ENCODE measurements at places on chromosomes 5 and 9.

DNA sequence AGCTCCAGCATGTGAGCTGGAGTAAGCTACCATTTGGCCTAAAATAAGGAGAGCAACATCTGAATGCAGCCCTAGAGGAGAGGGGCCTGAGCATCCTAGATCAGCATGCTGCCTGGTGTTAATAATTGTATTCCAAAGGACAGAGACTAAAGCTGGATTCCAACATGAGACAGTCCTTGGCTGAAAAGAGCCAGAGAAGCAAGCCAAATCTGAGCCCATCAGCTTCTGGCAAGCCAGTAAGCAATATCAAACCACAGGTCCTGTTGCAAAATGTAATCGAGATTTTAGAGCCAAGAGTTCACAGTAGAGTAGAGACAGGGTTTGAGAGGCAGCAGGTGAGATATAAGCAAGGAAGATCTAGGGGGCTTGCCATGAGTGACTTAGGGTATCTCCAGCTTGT lies 42.3 kb upstream of the DMAC1 start:
- H3K4me1 ChIP-seq, result no peaks in the 10 kb centered on the region
- no peak overlapping the region for H3K27ac ChIP-seq
- H3K27me3 ChIP-seq, result no peaks in the 10 kb centered on the region
- DNase-seq, result no peak
- no peaks in the 10 kb centered on the region for H3K36me3 ChIP-seq
- H3K4me3 ChIP-seq, result no peak overlapping the region

DNA sequence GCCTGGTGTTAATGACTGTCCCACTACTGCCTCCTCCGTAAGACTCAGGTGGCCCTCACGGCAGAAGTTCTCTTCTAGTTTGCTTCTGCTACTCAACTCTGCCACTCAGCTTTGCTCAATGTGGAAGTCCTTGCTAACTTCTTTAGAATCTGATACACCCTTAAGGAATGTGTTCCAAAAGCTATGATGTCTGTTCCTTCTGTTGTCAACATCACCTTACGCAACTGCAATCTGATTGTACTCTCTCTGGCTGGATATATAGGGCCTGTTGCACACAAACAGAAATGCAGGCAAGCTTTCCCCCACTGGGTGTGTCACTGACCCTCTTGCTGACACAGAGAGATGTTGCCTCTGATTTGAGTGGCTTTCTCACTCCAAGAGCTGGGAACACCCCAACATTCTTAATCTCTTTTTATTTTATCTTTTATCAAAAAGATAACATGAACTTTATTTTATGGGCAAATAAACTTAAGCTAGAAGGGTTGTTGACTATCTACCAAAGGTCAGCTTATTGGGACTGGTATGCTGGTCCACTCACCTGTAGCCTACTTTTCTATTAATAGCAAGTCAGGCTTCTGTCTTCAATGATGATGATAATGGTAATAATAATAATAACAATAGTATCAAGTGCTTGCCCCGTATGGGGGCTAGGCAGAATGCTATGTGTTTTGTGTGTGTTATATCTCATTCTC lies 25.2 kb downstream of the TMEM252 start:
- H3K27ac ChIP-seq, result peak overlapping the region; percentile 86
- H3K4me3 ChIP-seq, result no peak overlapping the region
- H3K4me1 ChIP-seq, result peaks cover 17% of the 10 kb centered on the region
- no peaks in the 10 kb centered on the region for H3K27me3 ChIP-seq

GRCh38 chr5:161602736-161603135 lies 56.2 kb upstream of the GABRB2 start:
- H3K4me3 ChIP-seq, result no peak overlapping the region
- H3K27ac ChIP-seq, result no peak overlapping the region
- DNase-seq, result no peak
- no peaks in the 10 kb centered on the region for H3K36me3 ChIP-seq
- no peaks in the 10 kb centered on the region for H3K27me3 ChIP-seq
- no peaks in the 10 kb centered on the region for H3K4me1 ChIP-seq

GRCh38 chr5:135012951-135013391 lies 21.1 kb downstream of the PITX1 start:
- H3K4me1 ChIP-seq, result no peaks in the 10 kb centered on the region
- no peaks in the 10 kb centered on the region for H3K36me3 ChIP-seq

- peak; percentile 52 for DNase-seq
- no peak overlapping the region for H3K4me3 ChIP-seq
- peak overlapping the region; percentile 90 for H3K27ac ChIP-seq
Observed at GRCh38 chr9:97564291-97565175, 63.1 kb downstream of the TMOD1 start.

- H3K27ac ChIP-seq, result no peak overlapping the region
- DNase-seq, result no peak
- H3K36me3 ChIP-seq, result no peaks in the 10 kb centered on the region
- no peak overlapping the region for H3K4me3 ChIP-seq
- H3K27me3 ChIP-seq, result no peaks in the 10 kb centered on the region
- no peaks in the 10 kb centered on the region for H3K4me1 ChIP-seq
Observed at GRCh38 chr5:151905557-151905961, 19.1 kb downstream of the GLRA1 start.

DNA sequence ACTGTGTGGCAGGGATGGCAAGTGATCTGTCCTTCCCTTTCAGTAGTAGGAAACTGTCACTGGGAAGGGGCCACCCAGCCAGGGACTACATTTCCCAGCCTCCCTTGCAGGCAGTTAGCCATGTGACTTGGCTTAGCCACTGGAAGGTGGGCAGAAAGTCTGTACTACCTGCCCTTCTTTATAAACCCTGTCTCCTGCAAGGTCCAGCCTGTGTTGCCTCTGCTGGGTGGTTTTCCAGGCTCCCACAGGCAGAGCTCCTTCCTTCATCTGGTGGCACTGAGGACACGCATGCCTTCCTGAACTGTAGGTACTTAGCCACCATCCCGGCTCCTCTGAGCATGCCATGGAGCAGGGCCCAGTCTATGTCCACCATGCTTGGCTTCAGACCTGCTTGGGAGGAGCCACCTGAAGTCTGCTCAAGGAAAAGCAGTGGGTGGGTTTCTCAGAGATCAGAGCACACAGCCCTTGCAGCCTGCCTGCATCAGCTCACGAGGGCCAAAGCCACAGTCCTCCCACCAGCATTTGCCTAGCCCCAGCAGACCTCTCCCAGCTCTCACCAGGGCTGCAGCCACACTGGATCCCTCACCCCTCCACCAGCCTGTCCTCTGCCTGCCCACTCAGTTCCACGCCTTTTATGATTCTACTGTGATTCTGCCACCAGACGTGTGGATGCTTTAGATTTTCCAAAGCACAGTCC lies 16.7 kb upstream of the SLC25A51 start:
- no peaks in the 10 kb centered on the region for H3K27me3 ChIP-seq
- no peak overlapping the region for H3K4me3 ChIP-seq
- H3K36me3 ChIP-seq, result no peaks in the 10 kb centered on the region
- H3K4me1 ChIP-seq, result no peaks in the 10 kb centered on the region
- no peak overlapping the region for H3K27ac ChIP-seq
- no peak for DNase-seq

DNA sequence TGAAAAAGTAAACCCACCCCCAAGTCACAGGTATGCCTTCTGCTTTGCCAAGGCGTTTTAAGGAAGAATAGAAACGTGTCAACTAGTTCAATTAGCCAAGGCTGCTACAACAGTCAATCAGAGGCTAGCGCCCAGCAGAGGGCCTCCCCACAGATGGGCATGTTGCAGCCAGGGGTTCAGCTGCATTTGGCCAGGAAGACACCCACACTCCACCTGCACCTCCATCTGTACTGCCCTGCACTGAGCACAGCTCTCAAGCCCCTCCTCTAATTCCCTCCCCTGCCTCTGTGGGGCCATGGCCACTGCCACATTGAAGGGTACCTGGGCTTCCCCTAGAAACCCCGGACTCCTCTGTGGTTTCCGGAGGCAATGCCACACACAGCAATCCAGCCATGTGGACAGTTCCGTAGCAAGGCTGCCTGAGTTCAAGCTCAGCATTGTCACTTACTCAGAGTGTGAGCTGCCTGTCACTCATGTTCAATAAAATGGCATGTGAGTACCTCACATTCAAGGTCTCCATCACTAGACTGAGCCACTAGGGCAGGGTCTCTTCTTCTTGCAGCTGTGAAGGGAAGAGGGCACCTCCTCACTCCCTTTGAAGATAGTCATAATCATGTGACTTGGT lies 248.4 kb downstream of the IRX2 start:
- no peak overlapping the region for H3K4me3 ChIP-seq
- no peaks in the 10 kb centered on the region for H3K36me3 ChIP-seq
- H3K4me1 ChIP-seq, result no peaks in the 10 kb centered on the region
- DNase-seq, result no peak
- H3K27me3 ChIP-seq, result no peaks in the 10 kb centered on the region

- no peak overlapping the region for H3K4me3 ChIP-seq
Observed at GRCh38 chr9:121194730-121195129, 6.9 kb downstream of the RAB14 start.

- no peak for DNase-seq
- H3K27ac ChIP-seq, result no peak overlapping the region
Observed at GRCh38 chr5:4252385-4252784, 656.8 kb downstream of the IRX1 start.

DNA sequence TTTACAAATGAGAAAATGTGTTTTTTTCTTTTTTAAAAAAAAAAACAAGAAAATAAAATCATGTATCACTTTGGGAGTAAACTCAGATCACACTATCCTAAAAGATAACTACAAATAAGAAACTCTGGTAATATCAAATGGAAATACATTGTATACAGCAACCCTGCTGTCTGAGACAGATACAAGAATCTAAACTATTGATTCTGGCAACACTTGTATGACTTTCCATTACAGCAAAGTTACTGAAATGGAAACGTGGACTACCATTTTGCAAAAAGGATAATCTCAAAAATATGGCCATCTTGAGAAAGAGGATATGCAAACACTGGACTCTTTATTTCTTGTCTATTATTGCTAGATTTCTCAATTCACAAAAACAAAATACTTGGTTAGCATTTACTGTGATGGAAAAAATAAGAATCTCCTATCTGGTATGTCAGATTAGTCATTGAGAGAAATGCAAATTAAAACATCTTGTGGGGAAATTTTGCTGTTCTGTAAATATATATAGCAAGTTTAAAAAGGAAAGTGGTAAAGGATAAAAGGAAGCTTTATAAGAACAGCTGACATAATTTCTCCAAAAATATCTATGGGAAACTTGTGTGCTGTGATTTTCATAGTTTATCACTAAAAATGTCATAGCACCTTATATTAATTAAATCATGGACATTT lies 112.9 kb upstream of the FER start:
- H3K36me3 ChIP-seq, result no peaks in the 10 kb centered on the region
- H3K4me3 ChIP-seq, result no peak overlapping the region
- H3K27me3 ChIP-seq, result no peaks in the 10 kb centered on the region
- no peaks in the 10 kb centered on the region for H3K4me1 ChIP-seq
- no peak for DNase-seq
- H3K27ac ChIP-seq, result no peak overlapping the region

GRCh38 chr5:150241298-150242160 lies 48.0 kb downstream of the CAMK2A start:
- H3K36me3 ChIP-seq, result peaks cover 17% of the 10 kb centered on the region
- peaks cover 49% of the 10 kb centered on the region for H3K4me1 ChIP-seq
- peak overlapping the region; percentile 50 for H3K27ac ChIP-seq
- H3K4me3 ChIP-seq, result no peak overlapping the region
- DNase-seq, result no peak
- no peaks in the 10 kb centered on the region for H3K27me3 ChIP-seq

- H3K27me3 ChIP-seq, result no peaks in the 10 kb centered on the region
- no peaks in the 10 kb centered on the region for H3K4me1 ChIP-seq
- no peaks in the 10 kb centered on the region for H3K36me3 ChIP-seq
- no peak overlapping the region for H3K4me3 ChIP-seq
- DNase-seq, result no peak
- no peak overlapping the region for H3K27ac ChIP-seq
Observed at GRCh38 chr9:92969516-92970466, 22.5 kb downstream of the FGD3 start.

- DNase-seq, result peak; percentile 34
- H3K4me3 ChIP-seq, result no peak overlapping the region
- H3K36me3 ChIP-seq, result no peaks in the 10 kb centered on the region
Observed at GRCh38 chr9:136023410-136024225, 62.4 kb upstream of the UBAC1 start.

GRCh38 chr9:129863059-129863690 lies 27.9 kb downstream of the USP20 start:
- no peaks in the 10 kb centered on the region for H3K4me1 ChIP-seq
- no peaks in the 10 kb centered on the region for H3K36me3 ChIP-seq
- DNase-seq, result no peak

- H3K4me3 ChIP-seq, result peak overlapping the region; percentile 56
- DNase-seq, result peak; percentile 16
- H3K36me3 ChIP-seq, result no peaks in the 10 kb centered on the region
- H3K27ac ChIP-seq, result peak overlapping the region; percentile 78
- H3K4me1 ChIP-seq, result peaks cover 6% of the 10 kb centered on the region
- no peaks in the 10 kb centered on the region for H3K27me3 ChIP-seq
Observed at GRCh38 chr5:56480705-56481427, 247.7 kb upstream of the ANKRD55 start.

DNA sequence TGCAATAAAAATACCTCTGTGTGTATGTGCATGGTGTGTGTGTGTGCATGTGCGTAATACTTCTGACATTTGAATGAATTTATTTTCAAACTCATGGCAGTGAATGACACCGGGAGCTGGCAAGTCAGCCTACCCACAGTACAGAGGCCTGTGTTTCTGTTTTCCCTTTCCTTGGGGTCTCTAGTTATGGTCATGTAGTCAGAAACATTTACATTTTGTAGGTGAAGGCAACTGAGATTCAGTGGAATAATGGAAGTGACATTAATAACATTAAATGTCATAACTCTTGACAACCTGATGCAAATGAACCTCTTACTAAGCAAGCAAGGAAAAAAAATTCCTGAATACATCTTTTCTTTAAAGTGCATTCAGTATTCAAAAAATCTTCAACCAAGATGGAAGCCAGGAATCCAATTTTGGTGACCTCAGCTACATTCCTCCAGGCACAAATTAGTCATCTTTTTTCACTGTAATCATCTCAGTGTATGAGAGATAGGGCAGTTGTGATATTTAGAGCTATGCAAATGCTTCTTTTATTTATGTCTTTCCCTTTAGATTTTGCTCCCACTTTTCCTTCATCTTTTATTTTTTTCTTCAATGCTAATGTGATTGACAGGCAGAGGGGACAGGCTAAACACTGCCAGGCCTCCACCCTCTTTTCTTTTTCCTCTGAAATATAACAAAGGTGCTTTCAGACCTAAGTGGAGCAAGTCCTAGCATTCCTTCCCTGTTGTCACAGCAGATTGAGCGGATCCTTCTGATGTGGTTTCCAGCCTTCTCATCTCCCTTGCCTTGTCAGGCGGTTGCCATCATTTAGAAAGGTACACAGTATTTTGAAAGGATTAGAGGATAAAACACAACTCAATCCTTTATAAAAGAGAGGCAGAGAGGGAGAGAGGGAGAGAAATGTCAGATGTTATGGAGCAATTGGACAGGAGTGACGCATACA lies 569.8 kb upstream of the ADAMTS16 start:
- DNase-seq, result no peak
- H3K4me1 ChIP-seq, result no peaks in the 10 kb centered on the region
- H3K27ac ChIP-seq, result no peak overlapping the region
- no peaks in the 10 kb centered on the region for H3K27me3 ChIP-seq
- H3K36me3 ChIP-seq, result no peaks in the 10 kb centered on the region
- H3K4me3 ChIP-seq, result no peak overlapping the region

GRCh38 chr9:131798246-131798645 lies 58.4 kb upstream of the RAPGEF1 start:
- no peaks in the 10 kb centered on the region for H3K27me3 ChIP-seq
- H3K4me3 ChIP-seq, result no peak overlapping the region
- no peaks in the 10 kb centered on the region for H3K4me1 ChIP-seq
- no peak for DNase-seq
- no peaks in the 10 kb centered on the region for H3K36me3 ChIP-seq

GRCh38 chr9:130675396-130675795 lies 11.0 kb downstream of the PRDM12 start:
- no peaks in the 10 kb centered on the region for H3K27me3 ChIP-seq
- no peaks in the 10 kb centered on the region for H3K36me3 ChIP-seq
- H3K27ac ChIP-seq, result no peak overlapping the region
- DNase-seq, result no peak
- H3K4me3 ChIP-seq, result no peak overlapping the region

Data from gastrocnemius medialis (tissue), 4 donors.